NCI-H1417 treated with DMSO at 0.1 percent for 48 hours (cell line): ENCODE measurements at places on chromosomes 5 and 9.
A peak's percentile ranks its signal among the peaks of the same experiment; 100 is the strongest.

DNA sequence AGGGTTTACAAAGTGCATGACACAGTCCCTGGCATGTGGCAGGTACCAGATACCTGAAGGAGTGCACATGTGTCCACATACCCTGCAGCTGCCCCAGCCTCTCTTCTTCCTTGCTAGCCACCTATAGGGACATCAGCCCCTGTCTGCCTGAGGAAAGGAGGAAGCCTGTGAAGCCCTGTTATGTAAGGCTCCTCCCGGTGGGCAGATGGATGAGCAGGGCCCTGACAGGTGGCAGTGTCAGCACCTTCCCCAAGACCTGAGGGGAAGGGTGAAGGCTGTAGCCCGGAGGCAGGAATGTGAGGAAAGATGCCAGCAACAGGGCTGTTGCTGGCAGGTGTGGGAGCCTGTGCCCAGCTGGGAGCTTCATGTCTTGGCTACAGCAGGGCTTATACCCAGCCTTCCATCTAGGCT, 21.7 kb downstream of the TCF7 start:
- no peak for DNase-seq

DNA sequence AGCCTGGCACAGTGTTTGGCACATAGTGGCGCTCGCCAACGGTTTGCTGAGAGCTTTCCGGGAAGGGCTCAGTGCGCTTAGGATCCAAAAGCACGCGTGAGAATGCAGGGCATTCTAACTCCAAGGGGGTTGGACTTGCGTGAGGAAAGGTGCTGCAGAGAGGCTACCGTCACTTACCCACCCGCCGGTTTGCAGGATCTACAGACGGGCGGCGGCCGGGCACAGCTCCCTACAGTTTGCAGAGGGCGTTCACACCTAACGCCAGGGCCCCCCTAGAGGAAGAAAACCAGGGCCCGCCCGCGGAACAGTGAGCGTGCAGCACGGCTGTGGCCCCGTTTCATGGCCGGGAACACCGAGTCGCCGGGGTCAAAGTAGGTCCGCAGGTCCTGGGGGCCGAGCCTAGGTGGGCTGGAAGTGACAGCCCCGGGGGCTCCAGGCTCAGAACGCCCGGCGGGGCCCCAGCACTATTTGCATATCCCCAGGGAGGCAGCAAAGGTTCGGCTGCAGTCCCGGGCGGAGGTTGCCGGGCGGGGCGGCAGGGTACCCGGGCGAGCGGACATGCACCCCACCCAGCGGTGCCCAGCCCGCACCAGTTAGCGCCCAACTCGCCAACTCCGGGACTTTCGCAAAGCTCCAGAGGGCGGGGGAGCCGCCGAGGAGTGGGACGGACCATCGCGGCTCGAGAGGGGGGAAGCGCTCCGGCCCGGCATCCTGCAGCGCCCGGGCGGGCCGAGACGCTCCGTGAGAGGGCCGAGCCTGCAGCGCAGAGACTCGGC, 526 bp upstream of the GALNT10 start:
- no peak for DNase-seq

- no peak for DNase-seq
These were observed 51.3 kb downstream of the RASEF start for GRCh38 chr9:83011611-83012010.

GRCh38 chr5:147756566-147756965, 26.0 kb downstream of the JAKMIP2 start:
- no peak for DNase-seq

DNA sequence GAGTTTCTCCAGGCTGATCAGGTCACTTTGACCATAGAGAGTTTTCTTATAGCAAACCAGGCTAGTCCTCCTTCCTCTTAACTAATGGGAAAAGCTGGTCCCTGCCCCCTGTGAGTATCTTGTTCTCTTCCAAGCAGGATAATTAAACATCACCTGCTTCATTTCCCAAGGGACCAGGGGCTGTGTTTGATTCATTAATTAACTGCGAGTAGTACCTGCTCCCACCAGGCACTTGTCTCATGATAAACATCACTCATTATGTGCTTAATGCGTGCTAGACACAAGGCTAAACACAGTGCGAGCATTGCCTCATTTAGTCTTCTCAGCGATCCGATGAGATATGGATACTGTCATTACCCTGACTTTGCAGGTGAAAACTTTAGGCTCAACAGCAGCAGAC, 1.7 kb upstream of the FAM163B start:
- peak; percentile 75 for DNase-seq
